ENCODE measurements at places on chromosomes 16 and 17.

DNA sequence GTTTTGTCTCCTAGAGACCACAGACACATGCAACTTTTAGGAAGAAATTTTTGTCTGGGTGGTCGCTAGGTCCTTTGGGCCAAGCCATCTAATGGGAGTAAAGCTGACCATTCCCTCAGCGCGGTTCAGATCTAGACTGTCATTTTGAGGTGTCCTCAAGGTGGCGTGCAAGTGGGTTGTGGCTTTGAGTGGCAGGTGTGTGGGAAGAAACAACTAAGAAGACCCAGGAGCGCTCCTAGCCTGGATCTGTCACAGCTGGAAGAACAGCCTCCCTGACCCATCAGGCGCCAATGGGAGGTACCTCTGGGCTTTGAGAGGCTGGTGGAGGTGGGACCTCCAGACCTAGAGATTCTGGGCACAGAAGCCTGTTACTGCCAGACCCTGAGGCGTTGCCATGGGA lies 645.1 kb downstream of the KCNJ18 start:
- peak; percentile 6 for DNase-seq

DNA sequence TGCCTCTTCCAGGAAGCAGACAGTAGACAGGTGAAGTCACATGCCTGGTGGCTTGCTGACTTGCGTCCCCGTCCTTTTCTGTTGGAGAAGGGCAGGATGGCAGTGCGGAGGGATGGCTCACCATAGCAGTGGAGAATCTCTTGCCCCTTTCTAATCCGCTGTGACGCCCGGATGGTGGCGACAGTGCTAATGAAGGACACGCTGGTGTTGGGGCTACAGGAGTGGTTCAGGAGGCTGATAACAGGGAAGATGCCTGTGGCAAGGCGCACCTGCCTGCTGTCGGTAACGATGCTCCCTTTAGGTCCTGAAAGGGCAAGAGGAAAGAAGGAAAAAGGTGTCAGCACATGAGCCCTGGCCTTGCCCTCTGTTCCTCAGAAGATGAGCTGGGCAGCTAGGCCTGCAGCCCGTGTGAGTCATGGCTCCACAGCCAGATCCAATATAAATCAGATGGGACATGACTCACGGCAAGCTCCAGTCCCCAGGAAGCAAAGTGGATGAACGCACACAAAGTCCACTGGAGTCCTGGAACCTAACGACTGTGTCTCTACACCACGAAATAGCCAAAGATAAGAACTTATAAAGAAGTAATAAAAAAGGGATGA lies 25.5 kb downstream of the SERPINF1 start:
- DNase-seq, result no peak

- DNase-seq, result no peak
Observed at GRCh38 chr17:8048736-8049135, 9.9 kb downstream of the ALOX15B start.

- no peak for DNase-seq
Observed at GRCh38 chr17:82577300-82577699, 57.8 kb downstream of the FOXK2 start.

- no peak for DNase-seq
Observed at GRCh38 chr16:7344830-7345780, 12.5 kb downstream of the RBFOX1 start.

- no peak for DNase-seq
Observed at GRCh38 chr16:714079-714478, 839 bp upstream of the METRN start.

DNA sequence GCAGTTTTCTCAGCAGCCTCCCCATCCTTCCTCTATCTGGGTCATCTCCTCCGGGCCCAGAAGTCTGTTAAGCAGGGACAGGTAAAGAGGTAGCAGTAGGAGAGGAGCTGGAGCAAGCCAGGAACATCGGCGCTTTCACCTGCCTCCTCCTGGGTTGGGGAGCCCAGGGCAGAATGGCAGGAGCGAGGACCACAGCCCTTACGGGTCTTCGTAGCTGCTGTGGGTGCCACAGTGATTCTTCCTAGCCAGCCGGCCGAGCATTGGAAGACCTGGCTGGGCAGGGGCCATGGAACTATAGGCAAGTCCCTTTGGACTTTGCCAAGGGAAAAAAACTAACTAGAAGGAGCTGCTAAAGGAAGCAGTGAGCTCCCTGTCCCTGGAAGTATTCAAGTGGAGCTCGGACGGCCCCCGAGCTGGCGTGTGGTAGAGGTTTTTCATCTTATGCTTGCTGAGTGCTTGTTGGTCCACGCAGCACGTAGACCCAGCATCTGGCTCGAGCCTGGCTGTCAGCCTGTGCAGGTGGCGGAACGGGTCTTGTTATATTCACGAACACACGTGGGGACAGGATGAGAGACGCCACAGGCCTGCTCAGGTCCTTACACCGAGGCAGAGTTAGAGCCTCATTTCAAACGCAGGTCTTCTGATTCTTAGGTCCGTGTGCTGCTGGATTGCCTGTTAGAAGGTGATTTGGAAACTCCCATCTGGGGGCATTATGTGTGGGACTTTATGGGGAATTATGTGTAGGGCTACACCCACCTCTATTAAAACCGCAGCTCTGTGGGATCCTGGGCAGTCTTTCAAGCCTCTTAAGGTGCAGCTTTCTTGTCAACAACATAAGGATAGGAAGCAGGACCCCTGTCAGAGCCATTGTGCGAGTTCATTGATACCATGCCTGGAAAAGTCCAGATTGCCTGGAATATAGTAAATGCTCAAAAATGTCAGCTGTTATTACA lies 54.8 kb downstream of the OR1D5 start:
- no peak for DNase-seq

- DNase-seq, result no peak
Observed at GRCh38 chr16:89089120-89089519, 4.5 kb upstream of the ACSF3 start.

GRCh38 chr16:67260426-67261063 lies 11.8 kb downstream of the SLC9A5 start:
- peak; percentile 63 for DNase-seq
